ENCODE measurements at places on chromosomes 7 and 10.

- no peak for DNase-seq
Observed at GRCh38 chr7:116632384-116632783, 39.6 kb upstream of the MET start.

DNA sequence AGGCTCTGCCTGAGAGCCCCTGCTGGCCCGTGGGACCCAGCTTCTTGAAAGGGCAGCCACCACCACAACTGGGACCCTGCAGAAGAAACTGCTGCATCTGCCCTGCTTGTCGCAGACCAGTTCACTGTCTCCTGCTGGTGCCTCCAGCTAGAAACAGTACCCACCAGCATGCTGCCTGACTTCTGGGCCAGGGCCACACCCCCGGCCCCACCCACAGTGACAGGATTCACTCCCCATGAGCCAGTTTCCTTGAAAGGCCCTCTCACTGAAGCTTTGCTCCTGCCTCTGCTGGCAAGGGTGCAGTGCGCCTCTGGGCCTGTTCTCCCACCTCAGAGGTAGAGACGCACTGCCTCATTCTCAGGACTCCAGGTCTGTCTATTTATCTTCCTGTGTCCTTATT, 32.4 kb downstream of the ANXA11 start:
- peak; percentile 4 for DNase-seq

- DNase-seq: no peak
Observed at GRCh38 chr10:63707254-63707910, 186.2 kb downstream of the REEP3 start.

GRCh38 chr10:35409094-35409582, 72.8 kb downstream of the CCNY start:
- peak; percentile 86 for DNase-seq

DNA sequence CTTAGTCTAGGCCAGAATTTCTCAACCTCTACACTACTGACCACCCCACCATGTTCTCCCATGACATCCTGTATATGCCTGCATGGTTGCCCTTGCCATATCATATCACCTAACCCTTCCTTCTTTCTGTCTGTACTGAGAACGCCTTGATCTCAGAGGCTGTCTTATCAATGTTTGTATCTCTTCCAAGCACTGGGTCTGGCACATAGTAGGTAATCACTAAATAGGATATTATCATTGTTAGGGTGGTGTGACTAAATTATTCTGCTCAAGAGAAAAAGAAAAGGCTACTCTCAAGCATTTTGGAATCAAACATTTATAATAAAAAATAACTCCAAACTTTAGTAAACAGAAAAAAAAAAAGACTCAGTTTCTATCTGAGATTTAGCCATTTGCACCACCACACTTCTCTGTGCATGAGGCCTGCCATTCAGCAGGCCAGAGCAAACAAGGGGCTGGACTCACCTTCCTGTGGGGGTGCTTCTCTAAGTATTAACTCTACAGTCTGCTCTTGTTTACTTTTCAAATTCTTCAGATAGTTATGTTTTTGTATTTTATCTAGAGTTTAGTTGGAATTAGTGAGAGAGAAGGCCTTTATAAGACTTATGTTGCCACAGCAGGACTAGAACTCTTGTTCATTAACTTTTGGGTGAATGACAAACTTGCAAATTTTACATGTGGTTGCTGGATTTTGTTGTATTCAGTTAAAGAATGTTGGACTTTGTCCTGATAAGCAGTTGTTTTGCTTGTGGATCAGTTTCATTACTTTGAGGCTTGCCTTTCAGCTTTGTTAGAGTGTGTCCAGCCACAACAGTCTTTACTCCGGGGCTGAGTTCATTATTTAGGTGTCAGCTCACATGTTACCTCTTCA, 5.4 kb downstream of the AGBL3 start:
- no peak for DNase-seq

DNA sequence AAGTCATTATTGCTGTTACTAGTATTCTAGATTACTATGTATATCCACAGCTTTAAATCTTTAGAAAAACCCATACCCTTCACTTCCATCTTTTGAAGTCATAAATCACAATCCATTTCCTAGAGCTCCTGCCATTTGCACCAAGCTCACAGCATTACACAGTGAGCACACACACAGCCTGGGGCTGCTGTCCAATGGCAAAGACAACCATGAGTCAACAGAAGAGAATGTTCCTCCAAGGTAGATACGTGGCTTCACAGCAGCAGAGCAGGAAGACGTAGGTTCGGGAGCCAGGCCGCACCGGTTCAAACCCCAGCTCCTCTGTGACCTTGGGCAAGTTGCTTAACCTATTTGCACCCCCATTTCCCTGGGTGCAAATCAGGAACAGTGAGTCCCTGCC, 234.6 kb downstream of the DIP2C start:
- DNase-seq: no peak

DNA sequence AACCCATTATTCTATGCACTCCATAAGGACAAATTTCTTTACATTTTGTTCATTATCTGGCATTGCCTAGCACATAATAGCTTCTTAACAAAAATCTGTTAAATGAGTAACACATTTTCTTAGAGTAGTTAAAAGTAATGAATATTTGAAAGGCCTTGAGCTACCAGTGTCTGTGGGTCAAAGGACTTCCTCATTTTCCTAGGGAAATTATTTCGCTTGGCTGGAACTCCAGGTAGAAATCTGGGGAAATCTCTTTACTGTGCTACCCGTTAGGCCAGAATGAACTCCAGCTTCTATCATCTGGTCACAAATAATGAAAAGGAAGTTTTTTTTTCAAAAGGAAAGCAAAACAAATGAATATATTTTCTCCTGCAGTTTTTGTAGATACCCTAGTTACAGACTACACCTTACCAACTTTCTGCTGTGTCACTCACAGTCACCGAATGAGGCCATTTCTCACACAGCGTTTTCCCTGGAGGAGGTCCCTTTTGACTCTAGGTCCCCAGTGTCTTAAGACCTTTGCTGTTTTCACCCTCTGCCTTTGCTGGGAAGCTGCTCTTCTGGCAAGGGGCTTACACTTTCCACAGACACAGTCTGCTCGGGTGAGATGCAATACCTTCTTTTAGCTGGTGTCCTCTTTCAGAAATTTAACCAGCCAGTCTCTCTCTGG, 1.6 kb downstream of the SAMD9L start:
- no peak for DNase-seq

DNA sequence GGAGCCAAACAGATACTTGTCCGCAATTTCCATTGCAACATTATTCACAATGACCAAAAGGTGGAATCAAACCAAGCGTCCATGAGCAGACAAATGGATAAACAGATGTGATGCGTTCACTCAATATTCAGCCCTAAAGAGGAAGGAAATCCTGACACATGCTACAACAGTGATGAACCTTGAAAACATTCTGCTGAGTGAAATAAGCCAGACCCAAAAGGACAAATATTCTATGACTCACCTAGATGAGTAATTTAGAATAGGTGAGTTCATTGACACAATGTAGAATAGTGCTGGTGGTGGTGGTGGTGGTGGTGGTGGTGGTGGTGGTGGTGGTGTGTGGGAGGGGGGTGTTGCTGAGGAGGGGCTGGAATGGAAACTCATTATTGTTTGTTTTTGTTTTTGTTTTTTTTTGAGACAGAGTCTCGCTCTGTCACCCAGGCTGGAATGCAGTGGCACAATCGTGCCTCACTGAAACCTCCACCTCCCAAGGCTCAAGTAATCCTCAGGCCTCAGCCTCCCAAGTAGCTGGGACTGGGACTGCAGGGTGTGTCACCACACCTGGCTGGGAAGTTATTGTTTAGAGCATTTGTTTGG, 28.6 kb downstream of the SMKR1 start:
- no peak for DNase-seq

GRCh38 chr7:115634633-115635032, 395.9 kb downstream of the TFEC start:
- no peak for DNase-seq

- no peak for DNase-seq
Observed at GRCh38 chr10:585502-585901, 104.0 kb downstream of the DIP2C start.

- DNase-seq: no peak
Observed at GRCh38 chr7:34044306-34044643, 138.9 kb downstream of the BMPER start.

- no peak for DNase-seq
Observed at GRCh38 chr7:68015978-68016532, 1019.4 kb downstream of the TYW1 start.

GRCh38 chr10:102779680-102780526, 36.2 kb downstream of the WBP1L start:
- no peak for DNase-seq

DNA sequence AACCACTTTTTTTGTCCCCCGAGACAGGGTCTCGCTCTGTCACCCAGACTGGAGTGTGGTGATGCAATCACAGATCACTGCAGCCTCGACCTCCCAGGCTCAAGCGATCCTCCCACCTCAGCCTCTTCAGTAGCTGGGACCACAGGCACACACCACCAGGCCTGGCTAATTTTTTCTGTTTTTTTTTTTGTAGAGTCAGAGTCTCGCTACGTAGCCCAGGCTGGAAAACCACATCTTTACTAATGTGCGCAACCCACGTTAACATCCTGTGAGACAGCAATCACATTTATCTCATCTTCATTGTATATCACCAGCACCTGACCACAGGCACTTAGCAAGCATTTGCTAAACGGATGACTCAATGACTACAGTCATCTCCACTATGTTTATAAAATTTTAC, 77.8 kb upstream of the ATP6V0A4 start:
- no peak for DNase-seq

GRCh38 chr7:119472408-119473038, 800.5 kb upstream of the KCND2 start:
- peak; percentile 3 for DNase-seq

- no peak for DNase-seq
Observed at GRCh38 chr10:43354330-43354635, 17.2 kb upstream of the FXYD4 start.

DNA sequence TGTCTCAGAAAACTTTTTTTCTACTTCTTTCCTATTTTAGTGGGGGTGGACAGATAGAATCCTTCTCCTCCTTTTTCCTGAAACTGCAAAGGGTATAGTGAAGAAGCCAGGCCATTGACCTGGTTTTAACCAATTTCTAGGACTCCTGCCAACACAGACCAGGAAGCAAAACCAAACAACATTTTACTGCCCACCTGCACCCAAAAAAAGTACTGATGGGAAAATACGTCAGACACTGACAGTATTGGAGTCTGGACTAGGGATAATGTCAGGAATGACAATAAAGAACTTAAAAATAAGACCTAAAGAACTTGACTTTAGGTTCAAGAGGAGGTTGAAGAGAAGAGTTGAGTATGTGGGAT, 5.0 kb upstream of the STEAP4 start:
- DNase-seq: no peak

- DNase-seq: no peak
Observed at GRCh38 chr7:1054861-1055450, 10.6 kb downstream of the GPR146 start.

- peak; percentile 32 for DNase-seq
Observed at GRCh38 chr10:95242581-95243317, 48.1 kb downstream of the PDLIM1 start.

- peak; percentile 83 for DNase-seq
Observed at GRCh38 chr7:129252128-129252527, 27.3 kb downstream of the AHCYL2 start.

- peak; percentile 15 for DNase-seq
Observed at GRCh38 chr7:22094413-22095342, 149.0 kb upstream of the CDCA7L start.

DNA sequence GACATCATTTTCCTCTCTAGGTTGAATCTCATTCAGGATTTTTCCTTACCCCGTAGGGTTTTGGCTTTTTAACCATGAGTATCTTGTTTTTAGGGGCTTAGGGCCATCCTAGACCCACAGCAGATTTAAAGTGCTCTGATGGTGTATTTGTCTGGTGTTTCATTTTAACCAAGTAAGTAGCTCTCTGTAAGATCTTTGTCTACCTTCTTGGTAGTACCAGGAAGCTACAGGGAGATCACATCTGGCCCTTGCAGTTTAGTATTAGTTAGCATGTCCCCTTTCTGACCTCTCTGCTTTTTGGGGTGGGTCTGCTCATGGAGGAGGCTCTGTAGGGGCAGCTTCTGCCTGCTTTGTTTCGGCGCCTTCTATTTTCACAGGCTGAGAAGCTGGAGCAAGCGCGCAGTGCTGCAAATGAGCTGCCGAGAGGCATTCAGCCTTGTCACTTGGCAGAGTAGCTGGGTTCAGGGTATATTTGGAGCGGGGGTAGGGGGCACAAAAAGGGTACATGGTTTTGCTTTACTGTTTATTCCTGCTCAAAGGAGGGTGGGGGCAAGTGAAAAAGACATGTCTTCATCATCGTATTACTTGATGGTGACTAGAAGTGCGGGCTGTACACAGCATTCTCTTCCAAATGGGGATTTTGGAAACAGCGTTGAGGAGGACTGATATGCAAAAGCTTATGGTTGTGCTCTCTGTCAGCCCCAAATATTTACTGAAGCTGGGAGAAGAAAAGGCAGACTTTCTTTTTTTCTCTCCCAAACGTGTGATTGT, 146.3 kb downstream of the CELF2 start:
- DNase-seq: no peak

- DNase-seq: peak; percentile 2
Observed at GRCh38 chr10:47079204-47079580, 168.0 kb downstream of the PTPN20 start.

DNA sequence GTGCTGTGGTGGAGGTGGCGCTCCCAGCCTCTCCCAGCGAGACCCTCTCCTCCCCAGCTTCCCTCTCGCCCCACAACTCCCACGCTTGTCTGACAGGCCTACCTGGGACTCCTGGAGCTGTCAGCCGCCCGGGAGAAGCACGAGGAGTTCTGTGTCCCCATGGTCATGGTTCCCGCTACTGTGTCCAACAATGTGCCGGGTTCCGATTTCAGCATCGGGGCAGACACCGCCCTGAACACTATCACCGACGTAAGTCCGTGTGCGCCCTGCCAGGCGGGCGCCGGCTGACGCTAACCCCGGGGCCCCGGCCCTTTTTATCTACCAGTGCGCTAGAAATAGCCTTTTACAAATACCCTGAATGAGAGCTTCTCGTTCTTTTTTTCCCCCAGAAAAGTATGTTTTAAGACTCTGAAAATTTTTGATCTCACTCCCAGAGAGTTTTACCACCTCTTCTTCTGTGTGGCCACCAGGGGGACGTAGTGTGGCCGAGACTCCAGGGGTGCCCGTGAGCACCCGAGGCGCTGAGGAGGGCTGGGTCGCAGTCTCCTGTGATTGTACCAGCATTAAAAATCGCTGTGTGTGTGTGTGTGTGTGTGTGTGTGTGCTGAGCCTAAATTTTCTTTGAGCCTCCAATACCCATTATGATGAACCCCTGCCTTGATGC, 52.6 kb downstream of the PFKP start:
- peak; percentile 37 for DNase-seq

All from NCI-H82 (cell line).